ENCODE measurements at places on chromosomes 7 and 10. TPM values are rescaled to one million over a fixed set of nuclear protein-coding genes. Genes with fewer than 3 reads are reported as not detected.

DNA sequence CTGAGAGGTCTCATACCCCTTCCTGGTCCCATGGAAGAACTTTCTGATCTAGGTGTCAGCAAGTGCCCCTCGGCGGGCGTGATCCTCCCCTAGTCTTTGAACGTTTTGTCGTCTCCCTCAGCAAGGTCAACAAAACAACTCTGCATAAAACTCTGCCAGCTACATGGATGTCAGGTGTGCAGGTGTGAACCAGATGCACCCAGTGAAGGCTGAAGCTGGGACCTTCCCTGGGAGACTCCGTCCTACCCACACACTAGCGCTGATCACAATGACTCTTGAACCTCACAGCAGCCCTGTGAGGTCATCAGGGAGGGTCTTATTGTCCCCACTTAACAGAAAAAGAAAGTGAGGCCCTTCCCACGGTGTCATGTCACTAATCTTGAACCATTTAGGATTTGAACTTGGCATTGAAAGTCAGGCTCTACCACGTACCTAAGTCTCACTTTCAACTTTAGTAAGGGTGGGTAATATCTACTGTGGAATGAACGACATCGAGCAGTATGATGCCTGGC is 68.1 kb downstream of the VSTM4 start:
- H3K4me3 ChIP-seq = no peak overlapping the region
- no peak for DNase-seq
- H3K27ac ChIP-seq = no peak overlapping the region
- no peaks in the 10 kb centered on the region for H3K27me3 ChIP-seq
- no peaks in the 10 kb centered on the region for H3K36me3 ChIP-seq

DNA sequence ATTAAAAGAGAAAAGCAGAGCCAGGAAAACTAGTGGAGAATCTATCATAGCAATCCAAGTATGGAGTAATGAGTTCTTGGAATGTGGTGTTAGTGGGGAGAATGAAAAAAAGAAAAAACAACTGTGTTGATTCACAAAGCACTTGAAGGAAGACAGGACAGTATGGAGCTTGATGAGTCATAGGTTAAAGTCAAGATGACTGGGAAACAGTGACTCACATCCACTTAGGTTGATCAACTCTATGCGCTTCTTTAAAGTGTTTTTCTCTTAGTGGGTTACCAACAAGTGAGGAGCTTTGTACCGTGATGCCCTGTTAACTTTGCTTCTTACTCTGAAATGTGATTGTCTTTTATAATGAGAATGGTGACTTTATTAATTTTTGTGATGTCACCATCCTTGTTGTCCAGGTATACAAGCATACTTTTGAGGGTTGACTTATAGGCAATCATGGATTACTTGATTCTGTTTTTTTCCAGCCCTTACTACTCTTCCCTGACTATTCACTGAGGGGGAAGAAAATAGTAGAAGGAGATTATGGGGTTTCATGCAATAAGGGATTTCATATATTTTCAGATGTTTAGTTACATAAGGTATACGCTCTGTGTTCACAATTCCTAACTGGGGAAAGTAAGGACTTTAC is 32.1 kb upstream of the MDFIC start:
- H3K4me3 ChIP-seq = no peak overlapping the region
- peak; percentile 99 for DNase-seq
- H3K36me3 ChIP-seq = no peaks in the 10 kb centered on the region
- no peak overlapping the region for H3K27ac ChIP-seq
- H3K27me3 ChIP-seq = no peaks in the 10 kb centered on the region

GRCh38 chr7:31310321-31310935 is 30.1 kb downstream of the NEUROD6 start:
- H3K27me3 ChIP-seq = no peaks in the 10 kb centered on the region
- H3K36me3 ChIP-seq = no peaks in the 10 kb centered on the region
- H3K4me3 ChIP-seq = no peak overlapping the region
- H3K27ac ChIP-seq = no peak overlapping the region
- no peak for DNase-seq

DNA sequence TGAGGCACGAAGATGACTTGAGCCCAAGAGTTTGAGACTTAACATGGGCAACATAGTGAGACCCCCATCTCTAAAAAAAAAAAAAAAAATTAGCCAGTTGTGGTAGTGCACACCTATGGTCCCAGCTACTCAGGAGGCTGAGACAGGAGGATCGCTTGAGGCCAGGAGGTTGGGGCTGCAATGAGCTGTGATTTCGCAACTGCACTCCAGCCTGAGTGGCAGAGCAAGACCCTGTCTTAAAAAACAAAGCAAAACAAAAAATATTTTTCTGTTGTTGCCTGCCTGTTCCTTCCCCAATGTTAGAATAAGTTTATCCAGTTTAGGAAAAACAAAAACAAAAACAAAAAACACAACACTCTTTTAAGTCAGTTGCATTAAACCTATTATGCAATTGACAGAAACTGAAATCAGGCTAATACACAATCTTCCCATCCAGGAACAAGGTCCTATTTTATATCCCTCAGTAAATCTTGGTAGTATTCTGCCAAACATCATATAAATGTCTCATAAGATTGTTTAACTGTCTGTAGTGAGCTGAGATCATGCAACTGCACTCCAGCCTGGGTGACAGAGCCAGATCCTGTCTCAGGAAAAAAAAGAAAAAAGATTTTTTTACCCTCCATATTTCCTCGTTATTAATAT is 4.9 kb downstream of the PILRA start:
- H3K4me1 ChIP-seq = no peaks in the 10 kb centered on the region
- no peaks in the 10 kb centered on the region for H3K36me3 ChIP-seq
- H3K4me3 ChIP-seq = no peak overlapping the region

DNA sequence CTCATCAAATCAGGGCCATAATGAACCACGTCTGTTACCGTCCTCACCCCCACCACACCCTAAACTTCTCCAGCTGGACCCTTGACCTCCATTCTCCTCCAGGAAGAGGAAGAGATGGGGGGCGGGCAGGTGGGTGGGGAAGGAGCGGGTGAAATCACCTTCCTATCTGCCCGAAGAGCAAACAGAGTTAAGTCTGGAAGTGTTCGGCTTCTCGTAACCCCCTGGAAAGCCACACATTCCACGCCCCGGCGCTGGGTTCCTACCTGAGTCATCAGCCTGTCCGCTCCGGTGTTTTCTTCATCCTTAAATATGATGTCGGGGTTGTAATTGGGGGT is 736 bp downstream of the SHH start:
- H3K27me3 ChIP-seq = peaks cover 58% of the 10 kb centered on the region
- H3K27ac ChIP-seq = no peak overlapping the region
- no peak for DNase-seq
- peak overlapping the region; percentile 44 for H3K4me3 ChIP-seq
- no peaks in the 10 kb centered on the region for H3K4me1 ChIP-seq

STEAP1 gene
- total RNA-seq = 69.9 TPM

GRCh38 chr7:130421684-130422083 is 19.1 kb downstream of the CEP41 start:
- H3K4me1 ChIP-seq = peaks cover 3% of the 10 kb centered on the region
- H3K36me3 ChIP-seq = no peaks in the 10 kb centered on the region
- H3K27ac ChIP-seq = no peak overlapping the region
- no peaks in the 10 kb centered on the region for H3K27me3 ChIP-seq

- no peak overlapping the region for H3K4me3 ChIP-seq
- no peak for DNase-seq
- H3K36me3 ChIP-seq = no peaks in the 10 kb centered on the region
- peaks cover under 1% of the 10 kb centered on the region for H3K4me1 ChIP-seq
- no peak overlapping the region for H3K27ac ChIP-seq
Measured at GRCh38 chr7:77367976-77368375, 48.2 kb downstream of the GSAP start.

DNA sequence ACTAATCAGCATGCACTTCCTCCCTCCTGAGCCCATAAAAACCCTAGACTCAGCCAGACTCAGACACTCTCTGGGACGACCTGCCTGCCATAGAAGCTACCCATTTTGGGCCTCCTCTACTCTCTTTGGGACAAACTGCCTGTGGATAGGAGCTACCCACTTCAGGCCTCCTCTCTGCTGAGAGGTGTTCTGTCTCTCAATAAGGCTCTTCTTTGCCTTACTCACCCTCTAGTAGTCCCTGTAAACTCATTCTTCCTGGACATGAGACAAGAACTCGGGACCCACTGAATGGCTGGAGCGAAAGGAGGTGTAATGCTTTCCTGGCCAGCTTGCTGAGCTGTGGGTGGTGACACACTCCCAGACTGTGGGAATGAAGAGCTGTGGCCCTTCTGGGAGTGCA is 424.8 kb upstream of the FZD8 start:
- no peaks in the 10 kb centered on the region for H3K36me3 ChIP-seq
- H3K4me3 ChIP-seq = no peak overlapping the region
- H3K27me3 ChIP-seq = no peaks in the 10 kb centered on the region

DNA sequence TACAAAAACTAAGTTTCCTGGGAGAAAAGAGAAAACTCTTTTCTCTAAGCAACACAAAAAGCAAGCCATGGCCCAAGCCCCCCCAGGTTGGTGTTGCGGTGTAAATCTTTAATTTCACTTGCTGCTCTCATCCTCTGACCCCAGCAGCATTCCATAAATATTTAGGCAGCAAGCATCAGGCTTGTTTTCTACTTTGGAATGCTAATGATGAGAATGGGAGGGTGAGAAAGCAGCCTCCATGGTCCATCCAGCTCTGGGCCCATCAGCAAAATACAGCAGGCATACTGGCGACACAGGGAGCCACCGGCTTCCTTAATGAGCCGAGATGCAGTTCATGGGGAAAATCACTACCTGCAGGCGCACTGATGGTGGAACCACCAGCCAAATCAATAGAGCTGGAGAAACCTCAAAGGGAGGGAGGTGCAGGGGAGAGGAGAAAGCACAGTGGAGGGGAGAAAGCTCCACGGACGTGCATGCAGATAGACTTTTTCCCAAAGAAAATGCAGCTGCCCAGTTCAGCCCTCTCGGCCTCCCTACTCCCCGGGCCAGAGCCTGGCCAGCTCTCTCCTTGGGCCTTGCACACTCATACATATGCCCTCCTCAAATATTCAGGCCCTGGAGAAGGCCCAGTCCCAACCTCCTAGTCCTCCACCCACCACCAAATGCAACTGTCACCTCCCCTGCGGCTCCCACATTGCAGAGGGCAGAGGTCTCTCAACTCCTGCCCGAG is 131.9 kb downstream of the GRID1 start:
- H3K36me3 ChIP-seq = no peaks in the 10 kb centered on the region
- no peaks in the 10 kb centered on the region for H3K27me3 ChIP-seq
- no peak for DNase-seq
- H3K27ac ChIP-seq = no peak overlapping the region
- H3K4me3 ChIP-seq = no peak overlapping the region

GRCh38 chr10:112689327-112690072 is 242.5 kb downstream of the VTI1A start:
- H3K4me3 ChIP-seq = no peak overlapping the region
- no peaks in the 10 kb centered on the region for H3K27me3 ChIP-seq

CACNA2D1 gene
- 64.4 TPM for total RNA-seq

HTRA1 gene
- total RNA-seq = 109 TPM

CALML3 gene
- not detected for total RNA-seq

ARID5B gene
- total RNA-seq = 145 TPM

DNA sequence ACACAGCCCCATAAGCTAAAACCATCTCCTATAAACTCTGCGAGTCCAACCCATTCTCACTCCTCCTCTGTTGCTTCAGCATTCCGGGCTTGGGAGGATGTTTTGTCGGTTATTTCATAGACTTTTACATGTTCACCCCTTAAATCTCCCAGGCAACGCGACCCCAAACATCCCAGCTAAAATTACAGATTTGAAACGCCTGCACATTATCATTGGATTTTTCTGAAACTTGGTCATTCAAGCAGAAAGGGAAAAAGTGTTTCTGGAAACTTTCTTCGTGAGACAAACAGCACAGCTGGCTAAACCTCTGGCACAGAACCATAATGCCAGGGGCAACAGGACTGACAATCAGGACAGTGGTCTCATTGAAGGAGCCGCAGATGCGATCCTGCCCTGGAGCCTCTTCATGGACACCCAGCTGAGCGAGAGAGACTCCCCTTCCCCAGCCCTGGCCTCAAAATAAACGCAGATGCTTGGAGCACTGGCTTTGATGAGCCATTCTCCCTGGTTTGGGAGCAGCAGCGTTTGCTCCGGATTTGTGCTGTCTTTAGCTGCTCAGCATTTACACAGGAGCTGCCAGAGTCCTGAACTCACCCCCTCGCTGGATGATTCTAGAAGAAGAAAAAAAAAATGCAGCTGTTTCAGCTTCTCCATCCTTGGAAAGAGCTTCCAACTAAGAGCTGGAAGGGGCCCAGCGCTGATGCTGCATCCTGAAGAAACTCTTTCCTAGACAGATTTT is 30.1 kb downstream of the AFAP1L2 start:
- peak; percentile 48 for DNase-seq
- H3K27ac ChIP-seq = no peak overlapping the region
- peaks cover 5% of the 10 kb centered on the region for H3K4me1 ChIP-seq
- H3K36me3 ChIP-seq = no peaks in the 10 kb centered on the region
- no peak overlapping the region for H3K4me3 ChIP-seq
- H3K27me3 ChIP-seq = no peaks in the 10 kb centered on the region

DNA sequence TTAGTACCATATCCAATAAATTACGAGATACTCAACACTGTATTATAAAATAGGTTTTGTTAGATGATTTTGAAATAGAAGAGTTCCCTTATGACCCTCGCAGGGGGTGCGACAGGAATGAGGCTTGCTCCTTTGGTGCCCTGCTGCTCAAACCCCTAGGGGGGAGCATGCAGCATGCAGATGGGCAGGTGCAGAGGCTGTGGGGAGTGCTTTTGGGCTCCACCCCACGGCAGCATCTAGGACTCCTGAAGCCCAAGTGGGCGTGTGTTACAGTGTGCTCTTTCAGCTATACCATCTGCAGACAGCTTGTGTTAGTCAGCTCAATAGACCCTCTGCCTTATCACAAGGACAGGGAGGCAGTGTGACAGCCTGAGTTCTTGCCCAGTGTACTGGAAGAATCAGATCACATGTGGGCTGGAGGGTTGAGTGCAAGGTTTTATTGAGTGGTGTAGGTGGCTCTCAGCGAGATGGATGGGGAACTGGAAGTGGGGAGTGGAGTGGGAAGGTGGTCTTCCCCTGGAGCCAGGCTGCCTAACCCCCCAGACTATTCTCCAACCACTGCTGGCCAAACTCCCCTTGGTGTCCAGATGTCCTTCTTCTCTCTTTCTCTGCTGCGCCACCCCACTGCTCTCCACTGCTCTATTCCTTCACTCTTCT is 3.1 kb upstream of the MRC1 start:
- H3K4me1 ChIP-seq = no peaks in the 10 kb centered on the region
- no peaks in the 10 kb centered on the region for H3K36me3 ChIP-seq
- no peak overlapping the region for H3K4me3 ChIP-seq
- no peaks in the 10 kb centered on the region for H3K27me3 ChIP-seq
- DNase-seq = no peak
- no peak overlapping the region for H3K27ac ChIP-seq

DNA sequence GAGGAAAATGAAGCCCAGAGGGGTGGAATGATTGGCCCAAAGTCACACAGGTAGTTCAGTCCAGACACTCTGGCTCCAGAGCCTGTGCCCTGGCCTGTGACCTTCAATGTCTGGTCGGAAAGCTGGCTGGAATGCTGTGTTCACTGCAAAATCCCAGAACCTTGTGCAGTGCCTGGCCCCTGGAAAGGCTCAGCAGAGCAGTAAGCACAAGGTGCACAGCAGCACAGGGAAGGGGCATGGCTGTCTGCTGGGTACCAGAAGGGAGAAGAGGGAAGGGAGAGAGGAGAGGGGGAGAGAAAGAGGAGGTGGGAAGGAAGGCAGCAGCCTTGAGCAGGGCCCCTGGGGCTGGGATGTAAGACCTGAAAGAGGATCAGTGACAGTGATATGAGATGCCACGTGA is 28.4 kb upstream of the C10orf71 start:
- no peaks in the 10 kb centered on the region for H3K36me3 ChIP-seq
- H3K4me1 ChIP-seq = peaks cover 2% of the 10 kb centered on the region
- H3K27ac ChIP-seq = no peak overlapping the region
- no peak overlapping the region for H3K4me3 ChIP-seq

CDK5 gene
- 25.9 TPM for total RNA-seq

Data from fibroblast of lung (primary cell).